ENCODE measurements at places on chromosomes 3 and 15. TPM values are rescaled to one million over a fixed set of nuclear protein-coding genes. Genes with fewer than 3 reads are reported as not detected.

Gene ANKUB1
- total RNA-seq: not detected

GRCh38 chr15:39670687-39671086, 89.8 kb downstream of the THBS1 start:
- no peaks in the 10 kb centered on the region for H3K36me3 ChIP-seq
- no peak for DNase-seq
- no peaks in the 10 kb centered on the region for H3K27me3 ChIP-seq
- no peaks in the 10 kb centered on the region for H3K4me1 ChIP-seq

GRCh38 chr3:16883057-16883722, 1.6 kb upstream of the PLCL2 start:
- H3K27me3 ChIP-seq: no peaks in the 10 kb centered on the region
- H3K36me3 ChIP-seq: peaks cover 20% of the 10 kb centered on the region
- H3K4me3 ChIP-seq: peak overlapping the region; percentile 79
- DNase-seq: no peak

GRCh38 chr3:188253800-188254452, 100.0 kb downstream of the LPP start:
- no peaks in the 10 kb centered on the region for H3K27me3 ChIP-seq
- peaks cover 6% of the 10 kb centered on the region for H3K36me3 ChIP-seq
- DNase-seq: no peak
- no peak overlapping the region for H3K27ac ChIP-seq
- H3K4me1 ChIP-seq: peaks cover 54% of the 10 kb centered on the region

DNA sequence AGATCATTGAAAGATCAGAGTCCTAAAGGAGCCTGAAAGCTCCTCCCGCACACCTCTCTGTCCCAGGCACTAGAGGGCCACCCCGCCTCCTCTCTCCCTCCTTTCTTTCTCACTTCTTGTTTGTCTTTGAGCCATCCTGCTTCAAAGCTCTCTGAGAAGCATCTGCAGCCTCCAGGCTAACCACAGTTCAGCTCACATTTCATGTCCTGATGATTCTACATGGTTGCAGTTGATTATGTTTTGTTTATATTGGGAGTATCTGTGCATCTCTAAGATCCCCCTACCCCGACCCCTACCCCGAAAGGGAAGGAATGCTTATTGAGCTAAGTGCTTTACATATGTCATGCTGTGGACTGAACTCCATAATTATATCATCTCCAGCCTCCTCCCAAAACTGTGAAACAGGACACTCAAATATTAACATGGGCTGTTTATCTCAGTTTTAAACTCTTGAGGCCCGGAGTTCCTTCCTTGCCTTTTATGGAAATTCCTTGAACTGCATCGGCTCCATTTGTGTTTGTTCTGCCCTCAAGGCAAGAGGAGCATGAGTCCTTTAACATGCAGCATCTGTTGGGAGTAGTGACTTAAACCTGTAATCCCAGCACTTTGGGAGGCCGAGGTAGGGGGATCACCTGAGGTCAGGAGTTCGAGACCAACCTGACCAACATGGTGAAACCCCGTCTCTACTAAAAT, 30.9 kb downstream of the MGLL start:
- no peaks in the 10 kb centered on the region for H3K36me3 ChIP-seq
- peak; percentile 75 for DNase-seq
- H3K4me1 ChIP-seq: peaks cover 29% of the 10 kb centered on the region
- H3K27ac ChIP-seq: no peak overlapping the region

Gene SPATA16
- total RNA-seq: not detected

Gene TBC1D21
- not detected for total RNA-seq

Gene ADAMTS9
- total RNA-seq: 63.3 TPM

Gene STRC
- total RNA-seq: 0.57 TPM

GRCh38 chr3:156176048-156176447, 55.7 kb downstream of the KCNAB1 start:
- H3K4me1 ChIP-seq: peaks cover 2% of the 10 kb centered on the region
- no peak overlapping the region for H3K27ac ChIP-seq
- no peak for DNase-seq
- H3K4me3 ChIP-seq: no peak overlapping the region
- H3K27me3 ChIP-seq: peaks cover 56% of the 10 kb centered on the region

Gene CDC25A
- 15.2 TPM for total RNA-seq

Gene TARS3
- 4.1 TPM for total RNA-seq

DNA sequence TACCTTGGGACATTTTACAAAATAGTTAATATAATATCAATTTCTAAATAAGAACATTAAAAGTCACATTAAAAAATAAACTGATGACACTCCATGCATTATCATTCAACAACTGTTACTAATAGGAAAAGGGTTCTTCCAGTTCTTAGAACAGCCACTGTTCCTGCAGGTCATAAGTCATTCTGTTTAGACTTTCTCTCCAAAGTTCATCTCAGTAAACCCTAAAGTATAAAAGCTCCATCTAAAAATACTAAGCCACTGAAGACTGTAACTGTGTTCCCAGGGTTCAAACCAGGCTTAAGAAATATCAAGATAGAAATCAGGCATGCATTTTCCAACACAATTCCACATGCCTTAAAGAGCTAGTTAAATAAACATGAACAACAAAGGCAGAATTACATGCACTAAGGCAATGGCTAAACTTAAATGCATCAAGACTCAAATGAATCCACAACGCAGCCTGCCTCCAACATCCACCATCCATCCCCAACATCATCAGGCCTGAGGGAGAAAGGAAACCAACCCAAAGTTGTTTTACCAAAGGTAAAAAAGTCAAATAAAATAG, 46.2 kb downstream of the DMXL2 start:
- no peaks in the 10 kb centered on the region for H3K27me3 ChIP-seq
- peak overlapping the region; percentile 26 for H3K27ac ChIP-seq
- peaks cover 6% of the 10 kb centered on the region for H3K36me3 ChIP-seq
- no peak for DNase-seq
- H3K4me3 ChIP-seq: no peak overlapping the region
- peaks cover 15% of the 10 kb centered on the region for H3K4me1 ChIP-seq
